ENCODE measurements at places on chromosomes 12 and 14. TPM values are rescaled to one million over a fixed set of nuclear protein-coding genes. Genes with fewer than 3 reads are reported as not detected.

GRCh38 chr12:60935981-60936761 lies 1324.0 kb upstream of the USP15 start:
- no peak for DNase-seq

The ADSS1 gene
- total RNA-seq = 3.2 TPM

DNA sequence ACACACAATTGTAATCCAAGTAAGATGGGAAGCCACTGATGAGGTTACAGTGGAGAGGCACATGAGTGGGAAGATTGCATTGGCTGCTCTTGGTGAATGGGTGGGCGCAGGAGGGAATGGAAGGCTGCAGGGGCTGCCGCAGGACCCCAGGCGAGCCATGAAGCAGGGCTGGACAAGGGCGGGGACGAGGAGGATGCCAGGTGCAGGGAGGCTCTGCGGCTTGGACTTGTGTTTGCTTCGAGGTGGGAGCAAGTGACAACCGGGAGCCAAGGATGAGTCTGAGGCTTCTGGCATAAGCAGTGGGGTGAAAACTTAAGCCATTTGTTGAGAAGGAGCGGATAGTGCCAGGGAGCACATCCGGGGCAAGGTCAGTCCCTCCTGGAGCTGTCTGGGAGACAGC lies 115.0 kb downstream of the TSPAN9 start:
- no peak for DNase-seq

GRCh38 chr14:103380719-103381377 lies 4.4 kb upstream of the MARK3 start:
- DNase-seq = no peak

Measured in activated CD4-positive, alpha-beta T cell treated with anti-CD3 and anti-CD28 coated beads for 36 hours (primary cell).